ENCODE measurements at places on chromosomes 4 and X. TPM values are rescaled to one million over a fixed set of nuclear protein-coding genes. Genes with fewer than 3 reads are reported as not detected.
A peak's percentile ranks its signal among the peaks of the same experiment; 100 is the strongest.

The XAGE1A gene
- total RNA-seq: not detected

- H3K36me3 ChIP-seq: no peaks in the 10 kb centered on the region
- H3K27ac ChIP-seq: no peak overlapping the region
- H3K27me3 ChIP-seq: no peaks in the 10 kb centered on the region
- no peak for DNase-seq
Observed at GRCh38 chr4:112130906-112131305, 14.3 kb upstream of the FAM241A start.

- no peaks in the 10 kb centered on the region for H3K36me3 ChIP-seq
- DNase-seq: no peak
- no peaks in the 10 kb centered on the region for H3K4me1 ChIP-seq
- H3K27ac ChIP-seq: no peak overlapping the region
Observed at GRCh38 chr4:154958621-154959358, 177.7 kb downstream of the RBM46 start.

DNA sequence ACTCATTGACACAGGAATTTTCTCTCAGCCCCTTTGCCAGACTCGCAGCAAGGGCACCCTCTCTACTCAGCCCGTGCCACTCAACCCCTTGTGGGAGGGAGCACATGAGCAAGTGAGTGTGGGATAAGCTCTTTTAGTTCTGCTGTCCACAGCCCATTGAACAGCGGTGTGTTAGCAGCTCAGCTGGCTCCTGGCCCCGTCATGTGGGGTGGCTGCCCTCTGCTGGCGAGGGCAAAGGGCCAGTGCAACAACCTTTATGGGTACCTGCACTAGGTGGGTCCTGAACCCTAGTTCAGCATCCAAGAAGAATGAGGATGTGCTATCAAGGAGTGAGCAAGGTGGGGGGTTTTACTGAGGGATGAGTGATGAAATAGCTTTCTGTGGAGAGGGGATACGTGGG lies 85.0 kb upstream of the ZNF81 start:
- H3K4me3 ChIP-seq: no peak overlapping the region
- no peak for DNase-seq
- H3K27me3 ChIP-seq: no peaks in the 10 kb centered on the region
- H3K27ac ChIP-seq: no peak overlapping the region

DNA sequence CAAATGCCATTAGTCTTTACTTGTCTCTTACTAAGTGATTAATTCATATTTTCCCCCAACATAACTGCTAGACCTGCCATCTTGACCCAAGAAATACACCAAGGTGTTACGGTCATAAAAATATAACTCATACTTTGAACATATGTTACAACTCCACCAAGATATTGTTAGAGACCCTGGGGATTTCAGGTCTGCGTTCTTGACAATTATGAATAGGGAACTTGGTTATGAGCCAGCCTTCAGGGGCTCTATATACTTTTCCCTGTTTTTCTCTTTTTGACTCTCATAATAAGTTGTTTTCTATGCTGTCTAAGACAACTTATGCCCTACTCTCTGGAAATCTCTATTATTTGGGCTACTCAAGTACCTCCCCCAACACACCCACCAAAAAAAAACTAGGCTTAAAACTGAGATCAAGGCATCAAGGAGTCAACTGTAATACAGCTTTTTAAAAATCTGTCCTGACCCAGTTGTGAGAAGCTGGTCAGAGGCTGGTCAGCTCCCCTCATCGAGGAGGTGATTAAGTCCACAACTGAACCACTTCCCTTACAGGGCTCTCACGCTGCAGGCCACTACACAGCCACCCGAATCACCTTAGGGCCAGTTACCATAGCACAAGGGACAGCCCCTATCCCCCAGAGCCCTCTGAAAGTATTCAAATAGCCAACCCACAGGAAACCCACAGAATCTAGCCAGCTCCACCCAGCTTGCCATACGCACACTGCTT lies 10.5 kb upstream of the TLR3 start:
- H3K27me3 ChIP-seq: no peaks in the 10 kb centered on the region
- no peak overlapping the region for H3K4me3 ChIP-seq
- H3K36me3 ChIP-seq: no peaks in the 10 kb centered on the region

GRCh38 chr4:8073206-8073863 lies 85.3 kb downstream of the ABLIM2 start:
- H3K4me3 ChIP-seq: no peak overlapping the region
- no peak overlapping the region for H3K27ac ChIP-seq
- H3K36me3 ChIP-seq: no peaks in the 10 kb centered on the region

DNA sequence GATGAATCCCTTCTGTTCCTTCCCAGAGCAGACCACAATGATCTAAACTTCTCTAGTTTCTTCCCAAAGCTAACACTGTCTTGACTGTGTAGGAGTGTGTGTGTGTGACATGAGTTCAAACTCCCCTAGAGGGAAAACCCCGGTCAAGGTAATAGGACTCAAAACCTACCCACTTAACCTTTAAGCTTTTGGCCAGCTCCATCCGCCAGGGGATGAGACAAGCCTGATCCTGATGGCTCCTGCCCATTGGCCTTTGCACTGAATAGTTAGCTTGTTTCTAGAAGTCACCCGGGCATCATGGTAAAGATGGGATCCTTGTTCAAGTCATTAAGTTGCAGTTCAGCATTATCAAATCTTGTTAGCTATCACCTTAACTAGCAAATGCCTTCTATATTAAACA lies 738.4 kb downstream of the RPA4 start:
- H3K36me3 ChIP-seq: no peaks in the 10 kb centered on the region
- H3K27ac ChIP-seq: no peak overlapping the region
- no peak for DNase-seq
- H3K4me1 ChIP-seq: no peaks in the 10 kb centered on the region
- no peak overlapping the region for H3K4me3 ChIP-seq

GRCh38 chr4:82711158-82711785 lies 87.3 kb downstream of the SCD5 start:
- no peaks in the 10 kb centered on the region for H3K36me3 ChIP-seq
- DNase-seq: no peak
- no peak overlapping the region for H3K4me3 ChIP-seq
- no peak overlapping the region for H3K27ac ChIP-seq
- H3K4me1 ChIP-seq: no peaks in the 10 kb centered on the region

DNA sequence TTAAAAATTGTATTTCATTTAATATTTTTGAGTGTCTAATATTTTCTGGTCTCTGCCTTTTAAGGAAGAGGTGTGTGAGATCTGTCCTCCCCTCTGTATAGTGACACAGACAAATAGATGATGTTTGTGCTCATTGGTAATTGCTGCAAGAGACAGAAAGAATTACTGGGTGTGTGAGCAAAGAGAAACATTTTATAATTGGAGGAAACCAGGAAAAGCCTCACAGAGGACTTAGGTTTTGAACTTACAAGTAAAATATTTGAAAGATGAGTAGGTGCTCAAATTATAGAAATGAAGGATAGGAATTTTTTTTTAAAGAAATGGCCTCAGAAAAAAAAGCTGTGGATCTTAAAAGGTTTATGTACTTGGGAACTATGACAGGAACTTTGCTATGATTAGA lies 149.8 kb downstream of the SPCS3 start:
- no peaks in the 10 kb centered on the region for H3K36me3 ChIP-seq
- no peaks in the 10 kb centered on the region for H3K4me1 ChIP-seq
- DNase-seq: no peak
- no peaks in the 10 kb centered on the region for H3K27me3 ChIP-seq
- no peak overlapping the region for H3K4me3 ChIP-seq

GRCh38 chr4:47913330-47913729 lies 1.1 kb downstream of the NFXL1 start:
- H3K4me3 ChIP-seq: peak overlapping the region; percentile 86
- no peak for DNase-seq
- peak overlapping the region; percentile 89 for H3K27ac ChIP-seq
- H3K27me3 ChIP-seq: no peaks in the 10 kb centered on the region
- no peaks in the 10 kb centered on the region for H3K4me1 ChIP-seq

Data from breast epithelium (tissue), 4 donors.